ENCODE measurements at places on chromosomes 3 and 15. TPM values are rescaled to one million over a fixed set of nuclear protein-coding genes. Genes with fewer than 3 reads are reported as not detected.

GRCh38 chr3:175267561-175267960 is 408.4 kb downstream of the NAALADL2 start:
- no peak for DNase-seq

GRCh38 chr15:60423537-60423936 is 25.8 kb upstream of the ANXA2 start:
- DNase-seq: no peak

GRCh38 chr15:62453981-62454380 is 288.9 kb upstream of the C2CD4B start:
- DNase-seq: no peak

DNA sequence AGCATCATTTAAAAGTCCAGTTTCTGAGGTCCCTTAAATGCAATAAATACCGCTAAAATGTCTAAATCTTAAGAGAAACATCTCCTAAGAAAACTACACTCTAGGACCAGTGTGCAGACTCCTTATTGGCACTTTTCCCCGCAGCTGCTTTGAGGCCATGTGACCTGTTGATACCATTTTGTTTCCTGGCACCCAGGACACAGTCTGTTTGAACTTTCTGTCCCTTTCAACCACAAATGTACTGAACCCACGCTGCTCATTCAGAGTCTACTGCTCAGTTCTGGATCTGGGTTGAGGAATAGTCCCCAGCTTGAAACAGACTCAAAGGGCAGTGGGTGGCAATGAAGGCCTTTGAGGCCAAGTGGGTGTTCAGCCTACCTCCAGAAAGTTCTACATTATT is 17.1 kb downstream of the LDHAL6B start:
- DNase-seq: no peak

- DNase-seq: no peak
These were observed 175.0 kb downstream of the CFAP20DC start for GRCh38 chr3:58874795-58875194.

DNA sequence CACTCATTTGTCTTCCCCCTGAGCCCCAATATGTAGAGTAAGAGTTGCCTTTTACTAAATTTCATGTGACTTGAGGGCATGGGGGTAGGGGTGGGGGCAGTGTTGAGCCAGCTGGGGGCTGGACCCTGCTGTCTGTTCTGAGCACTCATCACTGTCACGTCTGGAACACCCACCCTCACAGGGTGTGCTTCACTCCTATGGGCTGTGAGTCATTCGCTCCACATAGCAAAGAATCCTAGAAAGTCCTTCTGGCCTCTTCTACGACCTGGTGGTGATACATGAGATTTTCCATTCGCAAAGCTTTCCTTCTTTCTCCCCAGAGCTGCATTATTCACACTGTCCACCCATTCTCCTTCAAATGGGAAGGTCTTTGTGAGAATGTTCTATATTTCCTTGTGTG is 43.6 kb upstream of the MGLL start:
- no peak for DNase-seq

DNA sequence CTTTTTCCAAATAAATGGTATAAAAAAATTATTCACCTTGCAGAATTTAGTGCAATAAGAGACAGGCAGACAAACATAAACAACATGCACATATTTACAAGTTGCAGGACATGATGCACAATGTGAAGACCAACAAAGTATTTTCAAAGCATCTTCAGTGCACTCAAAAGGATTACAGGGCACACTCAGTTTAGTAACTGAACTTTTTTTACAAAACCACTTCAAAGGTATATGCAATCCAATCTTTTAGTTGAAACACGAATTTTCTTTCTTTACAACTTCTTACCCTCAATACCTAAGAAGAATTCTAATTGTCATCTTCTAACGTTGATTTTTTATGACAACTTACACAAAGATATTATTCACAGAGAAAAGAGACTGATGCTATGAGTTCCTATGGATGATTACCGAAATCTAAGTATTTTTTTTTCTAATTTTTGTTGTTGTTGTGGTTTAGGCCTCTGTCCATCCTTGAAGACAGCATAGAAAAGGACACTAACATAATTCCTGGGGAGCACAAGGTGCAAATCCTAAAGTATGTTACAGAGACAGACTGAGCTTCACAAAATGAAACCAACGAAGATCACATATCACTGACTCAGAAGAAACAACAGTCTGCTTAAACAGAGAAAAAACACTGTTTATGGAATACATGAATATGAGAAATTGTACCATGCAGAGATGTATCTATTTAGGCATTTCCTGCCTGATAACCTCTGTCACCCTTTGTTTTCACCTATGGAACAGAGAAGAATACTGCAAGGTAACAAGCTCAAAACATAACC is 50.3 kb downstream of the ZMAT3 start:
- no peak for DNase-seq

- no peak for DNase-seq
These were observed 40.5 kb downstream of the RAB11A start for GRCh38 chr15:65909831-65910230.

- DNase-seq: no peak
These were observed 404.1 kb upstream of the ATP11B start for GRCh38 chr3:182389071-182389815.

GRCh38 chr15:63576441-63576840 is 20.7 kb upstream of the FBXL22 start:
- DNase-seq: no peak

- DNase-seq: no peak
These were observed 94.7 kb downstream of the LINGO1 start for GRCh38 chr15:77538027-77538451.

- no peak for DNase-seq
These were observed 6.3 kb downstream of the CDIN1 start for GRCh38 chr15:36585774-36586173.

- DNase-seq: no peak
These were observed 14.3 kb downstream of the KLHL25 start for GRCh38 chr15:85780225-85780985.

- no peak for DNase-seq
These were observed 32.0 kb downstream of the TM4SF4 start for GRCh38 chr3:149506540-149506939.

GRCh38 chr3:46986055-46986730 is 6.7 kb downstream of the NBEAL2 start:
- DNase-seq: no peak

- DNase-seq: no peak
These were observed 107.8 kb downstream of the ZIC4 start for GRCh38 chr3:147298511-147298982.

DNA sequence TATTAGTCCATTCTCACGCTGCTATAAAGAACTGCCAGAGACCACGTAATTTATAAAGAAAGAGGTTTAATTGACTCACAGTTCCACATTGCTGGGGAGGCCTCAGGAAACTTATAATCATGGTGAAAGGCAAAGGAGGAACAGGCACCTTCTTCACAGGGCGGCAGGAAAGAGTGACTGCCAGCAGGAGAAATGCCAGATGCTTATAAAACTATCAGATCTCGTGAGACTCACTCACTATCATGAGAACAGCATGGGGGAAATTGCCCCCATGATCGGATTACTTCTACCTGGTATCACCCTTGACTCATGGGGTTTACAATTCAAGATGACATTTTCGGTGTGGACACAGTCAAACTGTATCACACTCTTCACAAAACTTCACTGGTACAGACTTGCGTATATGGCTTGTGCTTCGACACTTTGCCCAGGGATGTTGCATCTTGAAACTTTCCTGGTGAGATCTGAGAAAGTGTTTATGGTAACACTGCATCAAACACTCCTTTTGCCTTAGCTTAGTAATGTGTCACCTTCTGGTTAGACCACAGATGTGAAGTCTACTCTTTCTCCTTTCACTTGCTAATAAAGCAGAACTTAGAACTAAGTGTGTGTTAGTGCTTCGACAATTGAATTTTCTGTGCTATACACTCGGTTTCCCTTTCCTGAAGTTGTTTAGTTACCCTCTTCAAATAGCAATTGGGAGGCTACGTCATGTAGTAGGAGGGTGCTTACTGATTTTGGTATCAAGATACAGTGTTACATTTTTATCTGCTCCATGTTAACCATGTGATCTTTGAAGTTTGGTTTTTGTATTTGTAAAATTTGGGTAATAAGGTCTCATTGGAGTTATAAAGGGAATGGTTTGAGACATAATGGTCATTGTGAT is 185.7 kb downstream of the LPP start:
- no peak for DNase-seq

GRCh38 chr3:140199743-140200142 is 264.8 kb downstream of the CLSTN2 start:
- DNase-seq: no peak

GRCh38 chr15:40322531-40323238 is 807 bp upstream of the INAFM2 start:
- no peak for DNase-seq

DNA sequence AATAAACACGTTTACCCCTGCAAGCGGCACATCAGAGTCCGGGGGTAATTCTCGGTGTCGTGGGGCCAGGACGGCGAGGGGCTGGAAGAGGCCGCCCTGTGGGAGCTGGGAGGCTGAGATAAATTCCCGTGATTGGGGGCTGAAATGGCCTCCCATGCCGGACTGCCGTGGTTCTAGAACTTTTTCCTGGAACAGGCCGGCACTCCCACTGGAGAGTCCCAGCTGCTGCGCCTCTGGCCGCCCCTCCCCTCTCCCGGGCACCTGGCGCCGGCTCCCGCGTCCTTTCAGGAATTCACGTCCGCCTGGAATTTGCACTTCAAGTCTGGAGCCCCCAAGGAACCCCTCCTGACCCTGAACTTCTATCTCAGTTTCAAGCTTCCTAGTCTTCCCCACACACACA is 10.8 kb upstream of the LRRC2 start:
- no peak for DNase-seq

GRCh38 chr3:180749796-180750195 is 70.5 kb upstream of the CCDC39 start:
- DNase-seq: no peak

DPPA2 gene
- total RNA-seq: not detected

CDCP1 gene
- 0.44 TPM for total RNA-seq

GP9 gene
- not detected for total RNA-seq

PRSS50 gene
- not detected for total RNA-seq

ROPN1 gene
- not detected for total RNA-seq

CILP gene
- total RNA-seq: 0.50 TPM

TIGIT gene
- total RNA-seq: 0.26 TPM

GPR160 gene
- total RNA-seq: 0.76 TPM

C2CD4A gene
- not detected for total RNA-seq

WWTR1 gene
- total RNA-seq: 56.2 TPM

BTLA gene
- 0.16 TPM for total RNA-seq

KCNAB1 gene
- total RNA-seq: 5.0 TPM

PPP1R14D gene
- not detected for total RNA-seq
